Fibroblast of the aortic adventitia (primary cell): ENCODE measurements at places on chromosomes 12 and 14. TPM values are rescaled to one million over a fixed set of nuclear protein-coding genes. Genes with fewer than 3 reads are reported as not detected.

DNA sequence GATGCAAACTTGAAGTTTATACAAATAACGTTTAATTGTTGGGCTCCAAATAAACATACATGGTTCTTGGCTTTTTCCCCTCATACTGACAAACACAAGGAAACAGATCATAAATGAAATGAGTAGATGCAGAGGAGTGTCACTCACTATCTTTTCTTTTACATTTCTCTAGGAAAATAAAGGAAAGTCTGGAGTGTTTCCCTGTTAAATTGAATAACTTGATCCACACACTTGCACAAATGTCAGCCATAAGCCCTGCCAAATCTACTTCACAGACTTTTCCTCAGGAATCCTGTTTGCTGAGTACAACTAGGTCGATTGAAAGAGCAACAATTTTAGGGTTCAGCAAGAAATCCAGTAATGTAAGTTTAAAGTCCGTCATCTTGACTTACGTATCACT lies 175.3 kb downstream of the PLCZ1 start:
- no peak for DNase-seq

GRCh38 chr12:46585854-46586621 lies 213.5 kb upstream of the SLC38A2 start:
- peak; percentile 70 for DNase-seq

DNA sequence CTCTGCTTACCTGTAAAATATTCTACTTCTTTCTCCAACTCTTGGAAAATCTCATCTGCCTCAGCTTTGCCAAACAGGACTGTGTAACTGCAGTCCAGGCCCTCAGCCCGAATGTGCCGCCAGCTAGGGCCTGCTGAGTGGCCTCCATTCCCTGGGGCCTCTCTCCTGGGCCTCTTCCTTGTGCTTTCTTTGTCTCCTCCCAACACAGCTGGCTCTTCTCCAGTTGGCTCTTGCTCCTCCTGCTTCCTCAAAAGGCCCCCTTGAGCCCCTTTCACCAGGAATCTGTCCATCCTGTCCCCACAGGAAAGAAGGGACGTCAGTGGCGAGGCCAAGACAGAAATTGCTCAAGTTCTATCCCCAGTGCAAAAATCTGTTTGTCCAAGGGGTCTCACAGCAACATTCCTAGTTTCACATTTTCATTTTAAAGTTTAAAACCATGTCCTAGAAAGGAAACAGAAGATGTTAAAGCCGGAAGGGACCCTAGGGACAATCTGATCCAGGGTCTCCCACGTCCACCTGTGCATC lies 713 bp downstream of the ALKBH2 start:
- peak; percentile 10 for DNase-seq

TCL1B gene
- total RNA-seq: 0.98 TPM in 1 of 2 replicates, not detected in the other

DNA sequence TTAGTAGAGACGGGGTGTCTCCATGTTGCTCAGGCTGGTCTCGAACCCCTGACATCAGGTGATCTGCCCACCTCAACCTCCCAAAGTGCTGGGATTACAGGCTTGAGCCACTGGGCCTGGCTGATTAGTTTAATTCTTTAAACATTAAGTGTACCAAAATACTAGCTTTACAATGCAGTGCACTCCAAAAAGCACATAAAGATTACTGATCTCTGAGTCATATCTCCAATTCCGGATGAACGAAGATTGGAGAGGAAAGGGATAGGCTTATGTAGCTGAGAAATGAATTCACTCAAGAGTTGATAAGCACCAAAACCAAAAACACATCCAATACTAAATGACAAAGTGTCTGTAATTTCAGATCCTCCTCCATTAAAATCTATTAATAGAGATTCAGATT lies 15.1 kb downstream of the NAV3 start:
- DNase-seq: peak; percentile 81

GRCh38 chr12:673849-674248 lies 10.6 kb upstream of the NINJ2 start:
- no peak for DNase-seq

DNA sequence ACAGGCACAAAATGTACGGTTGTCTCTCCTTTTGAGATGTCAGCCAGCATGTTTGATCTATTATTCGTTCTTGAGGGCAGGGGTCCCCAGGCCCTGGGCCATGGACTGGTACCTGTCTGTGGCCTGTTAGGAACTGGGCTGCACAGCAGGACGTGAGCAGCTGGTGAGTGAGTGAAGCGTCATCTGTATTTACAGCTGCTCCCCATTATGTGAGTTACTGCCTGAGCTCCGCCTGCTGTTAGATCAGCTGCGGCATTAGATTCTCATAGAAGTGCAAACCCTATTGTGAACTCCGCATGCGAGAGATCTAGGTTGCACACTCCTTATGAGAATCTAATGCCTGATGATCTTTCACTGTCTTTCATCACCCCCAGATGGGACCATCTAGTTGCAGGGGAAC lies 41.4 kb upstream of the SCN8A start:
- no peak for DNase-seq

DNA sequence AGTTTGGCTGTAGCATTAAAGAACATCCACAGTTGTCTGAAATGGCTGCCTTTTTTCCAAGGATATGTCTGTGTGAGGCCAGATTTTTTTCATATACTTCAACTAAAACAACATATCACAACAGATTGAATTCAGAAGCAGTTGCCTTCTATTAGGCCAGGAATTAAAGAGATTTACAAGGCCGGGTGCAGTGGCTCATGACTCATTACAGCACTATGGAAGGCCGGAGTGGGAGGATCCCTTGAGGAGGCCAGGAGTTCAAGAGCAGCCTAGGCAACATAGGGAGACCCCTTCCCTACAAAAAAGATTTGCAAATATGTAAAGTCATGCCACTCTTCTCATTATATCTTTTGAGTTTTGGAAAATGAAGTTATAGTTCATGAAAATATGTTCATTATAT lies 108.6 kb downstream of the KTN1 start:
- DNase-seq: no peak

GRCh38 chr12:29750131-29750927 lies 33.4 kb downstream of the TMTC1 start:
- no peak for DNase-seq

GRCh38 chr12:15404485-15404884 lies 82.2 kb downstream of the PTPRO start:
- peak; percentile 16 for DNase-seq

GRCh38 chr14:68137704-68138619 lies 318.4 kb downstream of the RAD51B start:
- DNase-seq: peak; percentile 87

TECPR2 gene
- 8.8 and 16.1 TPM in 2 replicates for total RNA-seq
